Fibroblast of mammary gland (primary cell): ENCODE measurements at places on chromosomes 6 and 20.

GRCh38 chr20:62232194-62232593, 6.1 kb upstream of the OSBPL2 start:
- no peak for DNase-seq

- DNase-seq = no peak
Observed at GRCh38 chr6:139030228-139030963, 1.9 kb downstream of the ABRACL start.

- DNase-seq = no peak
Observed at GRCh38 chr20:36658300-36658699, 12.3 kb upstream of the SLA2 start.

GRCh38 chr20:39067526-39068216, 105.5 kb downstream of the DHX35 start:
- DNase-seq = peak; percentile 88

DNA sequence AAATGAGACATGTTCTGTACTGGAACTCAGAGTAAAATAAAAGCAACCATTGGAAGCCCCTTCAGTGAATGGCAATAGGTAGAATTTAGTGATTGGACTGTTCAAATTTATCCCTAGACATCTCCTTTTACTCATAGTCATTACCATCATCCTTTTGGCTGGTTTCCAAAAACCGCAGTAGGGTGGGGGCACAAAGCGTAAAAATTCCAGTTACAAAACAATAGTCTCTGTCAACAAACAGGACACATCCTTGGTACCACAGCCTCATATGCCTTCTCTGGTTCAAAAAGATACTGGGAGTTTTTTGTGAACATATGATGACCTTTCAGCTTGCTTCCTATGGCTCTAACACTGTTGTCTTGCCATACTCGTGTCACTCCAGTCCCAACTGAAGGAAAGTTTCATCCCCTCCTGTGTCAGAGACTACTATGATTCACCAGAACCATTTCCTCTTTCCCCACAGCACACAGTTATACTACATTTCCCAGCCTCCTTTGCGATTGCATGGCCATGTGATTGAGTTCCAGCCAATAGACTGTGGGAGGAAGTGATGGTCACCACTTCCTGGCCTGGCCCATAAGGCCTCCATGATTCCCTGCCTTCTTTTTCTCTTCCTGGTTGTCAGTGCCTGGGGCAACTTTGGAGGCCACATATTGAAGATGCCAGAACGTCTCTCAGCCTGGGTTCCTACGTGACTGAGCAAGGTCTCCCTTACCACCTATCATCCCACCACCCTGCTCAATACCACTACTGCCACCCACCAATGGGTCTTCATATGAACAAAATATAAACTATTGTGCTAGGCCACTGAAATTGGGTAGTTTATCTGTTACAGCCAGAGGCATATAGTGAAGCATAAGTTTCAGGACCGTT, 162.4 kb downstream of the ID4 start:
- peak; percentile 28 for DNase-seq

GRCh38 chr6:13834790-13835189, 20.4 kb upstream of the MCUR1 start:
- DNase-seq = no peak
